ENCODE measurements at places on chromosomes 2 and 18.

DNA sequence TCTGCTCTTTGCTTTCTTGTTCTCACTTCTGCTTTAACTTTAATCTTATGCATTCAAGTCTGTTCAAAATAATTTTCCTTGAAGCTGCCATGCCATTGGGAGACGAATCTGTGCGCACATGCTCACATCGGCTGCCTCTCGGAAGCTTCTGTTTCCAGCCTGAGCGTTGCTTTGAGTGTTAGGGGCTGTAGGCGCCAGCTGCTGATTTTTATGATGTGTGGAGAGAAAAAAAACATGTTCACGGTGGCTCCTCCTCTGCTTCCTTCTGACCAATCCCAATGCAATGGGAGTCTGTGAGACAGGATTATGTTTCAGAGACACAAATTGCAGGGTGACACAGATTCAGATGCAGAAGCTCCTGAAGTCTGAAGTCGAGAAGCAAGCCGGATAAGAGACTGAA, at the start of gene MC4R:
Gene MC4R, minus strand, starts transcription at position 180 of the 400 bp plus-strand sequence. CDS start 426 bp downstream, outside the sequence.
- DNase-seq: peak; percentile 57
- H3K4me1 ChIP-seq: peaks cover 11% of the 10 kb centered on the region
- no peaks in the 10 kb centered on the region for H3K36me3 ChIP-seq
- H3K27ac ChIP-seq: peak within 1 kb of the TSS; percentile 17
- peaks cover 21% of the 10 kb centered on the region for H3K27me3 ChIP-seq

- no peak for DNase-seq
- no peak overlapping the region for H3K27ac ChIP-seq
- no peaks in the 10 kb centered on the region for H3K4me1 ChIP-seq
Observed at GRCh38 chr2:169683054-169683424, 11.2 kb downstream of the CFAP210 start.

- peaks cover 10% of the 10 kb centered on the region for H3K4me1 ChIP-seq
- no peaks in the 10 kb centered on the region for H3K27me3 ChIP-seq
- H3K4me3 ChIP-seq: no peak overlapping the region
- DNase-seq: no peak
- H3K36me3 ChIP-seq: no peaks in the 10 kb centered on the region
Observed at GRCh38 chr2:217047209-217047608, 187.3 kb upstream of the TNP1 start.

DNA sequence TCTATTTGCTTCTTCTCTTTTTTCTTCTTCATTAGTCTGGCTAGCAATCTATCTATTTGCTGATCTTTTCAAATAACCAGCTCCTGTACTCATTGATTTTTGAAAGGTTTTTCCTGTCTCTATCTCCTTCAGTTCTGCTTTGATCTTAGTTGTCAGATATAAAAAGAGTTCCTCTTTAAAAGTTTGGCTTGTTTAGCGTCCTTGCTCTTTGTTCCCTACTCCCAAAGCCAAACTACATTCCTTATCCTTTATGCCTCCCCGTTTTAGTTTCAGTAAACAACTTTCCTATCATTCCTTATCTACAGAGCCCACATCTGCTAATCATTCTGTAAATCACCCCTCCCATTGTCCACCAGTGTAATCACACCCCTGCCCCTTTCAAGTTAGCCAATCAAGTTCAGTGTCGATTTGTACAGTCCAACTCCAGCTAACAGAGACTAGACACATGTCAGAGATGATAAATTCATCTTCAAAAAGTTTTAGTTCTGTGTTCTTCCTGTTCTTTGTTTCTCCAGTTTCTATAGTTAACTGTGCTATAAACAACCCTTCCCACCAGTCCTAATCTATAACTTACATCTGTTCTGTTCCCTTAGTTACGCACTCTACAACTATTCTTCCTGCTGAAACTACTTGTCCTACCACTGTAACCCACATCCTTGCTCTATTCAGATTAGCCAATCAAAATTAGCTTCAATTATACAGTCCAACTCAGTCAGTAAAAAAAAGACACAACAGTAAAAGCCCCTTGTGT, 44.4 kb downstream of the TFPI start:
- DNase-seq: no peak
- peak overlapping the region; percentile 78 for H3K27ac ChIP-seq
- H3K27me3 ChIP-seq: no peaks in the 10 kb centered on the region
- H3K36me3 ChIP-seq: peaks cover 30% of the 10 kb centered on the region

DNA sequence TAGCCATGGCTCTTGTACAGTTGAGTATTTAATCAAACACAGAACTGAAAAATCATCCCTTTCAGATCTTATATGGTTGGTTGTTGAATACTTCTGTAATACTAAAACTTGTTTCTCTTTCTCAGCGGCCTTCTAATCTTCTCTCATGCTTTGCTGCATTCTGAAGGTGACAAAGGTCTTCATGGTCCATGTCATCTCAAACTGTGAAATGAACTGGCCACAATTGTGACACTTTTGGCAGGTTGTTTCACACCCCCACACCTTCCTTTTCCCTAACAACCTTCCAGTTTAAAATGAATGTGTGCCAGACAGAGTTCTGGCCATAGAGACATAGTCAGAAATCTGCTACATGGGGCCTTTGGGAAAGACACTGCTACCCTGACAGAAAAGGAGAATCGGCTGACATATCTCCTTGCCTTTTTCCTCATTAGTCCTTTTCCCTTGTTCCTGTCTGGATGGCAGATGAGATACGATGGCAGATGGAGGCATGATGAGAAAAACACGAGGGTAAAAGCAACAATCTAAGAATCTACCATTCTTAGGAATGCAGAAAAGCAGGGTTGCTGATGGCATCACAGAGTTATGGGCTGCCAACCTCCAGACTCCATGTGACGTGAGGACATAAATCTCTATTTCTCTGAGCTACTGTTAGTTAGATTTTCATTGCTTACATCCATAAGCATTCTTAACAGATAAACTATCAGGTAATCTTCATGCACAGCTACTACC, 106.5 kb downstream of the PIGN start:
- H3K4me3 ChIP-seq: no peak overlapping the region
- H3K4me1 ChIP-seq: peaks cover 32% of the 10 kb centered on the region
- peaks cover 6% of the 10 kb centered on the region for H3K36me3 ChIP-seq
- no peak for DNase-seq
- no peaks in the 10 kb centered on the region for H3K27me3 ChIP-seq
- H3K27ac ChIP-seq: peak overlapping the region; percentile 44

GRCh38 chr2:68784915-68785314, 50.3 kb downstream of the ARHGAP25 start:
- no peak overlapping the region for H3K4me3 ChIP-seq
- peaks cover 2% of the 10 kb centered on the region for H3K27me3 ChIP-seq
- H3K36me3 ChIP-seq: no peaks in the 10 kb centered on the region
- H3K27ac ChIP-seq: no peak overlapping the region
- H3K4me1 ChIP-seq: no peaks in the 10 kb centered on the region
- no peak for DNase-seq

- no peak overlapping the region for H3K4me3 ChIP-seq
- no peak for DNase-seq
- H3K36me3 ChIP-seq: no peaks in the 10 kb centered on the region
- no peak overlapping the region for H3K27ac ChIP-seq
- no peaks in the 10 kb centered on the region for H3K27me3 ChIP-seq
Observed at GRCh38 chr2:225764346-225764745, 364.8 kb downstream of the NYAP2 start.

GRCh38 chr2:145316496-145316895, 796.6 kb upstream of the ZEB2 start:
- H3K36me3 ChIP-seq: peaks cover 5% of the 10 kb centered on the region
- peaks cover 9% of the 10 kb centered on the region for H3K4me1 ChIP-seq
- H3K4me3 ChIP-seq: no peak overlapping the region
- no peaks in the 10 kb centered on the region for H3K27me3 ChIP-seq
- DNase-seq: no peak

GRCh38 chr2:152411154-152411553, 76.2 kb downstream of the FMNL2 start:
- H3K27ac ChIP-seq: no peak overlapping the region
- DNase-seq: no peak
- H3K27me3 ChIP-seq: no peaks in the 10 kb centered on the region
- H3K4me3 ChIP-seq: no peak overlapping the region
- H3K36me3 ChIP-seq: no peaks in the 10 kb centered on the region
- peaks cover 73% of the 10 kb centered on the region for H3K4me1 ChIP-seq

GRCh38 chr2:25341011-25341727, 556 bp downstream of the DNMT3A start:
- peaks cover 7% of the 10 kb centered on the region for H3K36me3 ChIP-seq
- H3K27ac ChIP-seq: no peak overlapping the region
- no peaks in the 10 kb centered on the region for H3K27me3 ChIP-seq

GRCh38 chr2:164831180-164831579, 10.4 kb downstream of the COBLL1 start:
- H3K27me3 ChIP-seq: no peaks in the 10 kb centered on the region
- peaks cover 45% of the 10 kb centered on the region for H3K4me1 ChIP-seq
- peak overlapping the region; percentile 4 for H3K27ac ChIP-seq
- H3K36me3 ChIP-seq: no peaks in the 10 kb centered on the region

DNA sequence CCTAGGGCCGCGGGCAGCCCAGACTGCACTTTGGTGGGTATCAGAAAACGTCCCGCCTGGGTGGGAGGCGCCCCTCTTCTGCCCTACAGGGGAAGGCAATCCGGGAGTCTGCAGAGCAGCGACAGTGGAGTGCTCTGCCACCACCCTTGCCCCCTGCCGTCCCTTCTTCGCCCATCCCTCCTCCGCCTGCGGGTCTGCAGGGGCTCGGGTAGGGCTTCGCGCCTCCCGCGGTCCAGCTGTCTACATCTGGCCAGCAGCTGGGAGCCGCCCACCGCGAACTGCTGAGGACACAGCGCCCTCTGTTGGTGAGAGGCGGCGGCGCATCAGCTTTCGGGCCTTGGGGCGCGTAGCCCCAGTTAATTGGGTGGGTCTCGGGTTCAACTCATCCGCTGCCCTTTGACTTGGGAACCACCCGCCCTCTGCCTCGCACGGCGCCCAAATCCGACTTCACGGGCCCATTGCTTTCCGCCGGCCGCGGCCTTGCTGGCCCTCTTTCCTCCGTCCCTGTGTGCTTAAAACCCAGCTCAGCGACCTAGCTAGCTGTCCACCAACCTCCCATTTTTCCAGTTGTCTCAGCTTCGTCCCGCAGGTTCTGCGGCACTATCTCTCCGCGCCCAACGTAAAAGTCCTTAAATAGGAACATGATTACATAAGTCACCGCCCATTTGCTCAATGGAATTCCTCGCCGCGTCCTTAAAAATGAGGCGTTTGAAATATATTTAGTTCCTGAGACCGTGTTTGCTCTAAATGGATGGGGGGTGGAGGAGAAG, 17.6 kb downstream of the WNT10A start:
- peaks cover 76% of the 10 kb centered on the region for H3K27me3 ChIP-seq
- H3K36me3 ChIP-seq: no peaks in the 10 kb centered on the region
- peak; percentile 90 for DNase-seq
- peak overlapping the region; percentile 48 for H3K4me3 ChIP-seq
- peaks cover 38% of the 10 kb centered on the region for H3K4me1 ChIP-seq

DNA sequence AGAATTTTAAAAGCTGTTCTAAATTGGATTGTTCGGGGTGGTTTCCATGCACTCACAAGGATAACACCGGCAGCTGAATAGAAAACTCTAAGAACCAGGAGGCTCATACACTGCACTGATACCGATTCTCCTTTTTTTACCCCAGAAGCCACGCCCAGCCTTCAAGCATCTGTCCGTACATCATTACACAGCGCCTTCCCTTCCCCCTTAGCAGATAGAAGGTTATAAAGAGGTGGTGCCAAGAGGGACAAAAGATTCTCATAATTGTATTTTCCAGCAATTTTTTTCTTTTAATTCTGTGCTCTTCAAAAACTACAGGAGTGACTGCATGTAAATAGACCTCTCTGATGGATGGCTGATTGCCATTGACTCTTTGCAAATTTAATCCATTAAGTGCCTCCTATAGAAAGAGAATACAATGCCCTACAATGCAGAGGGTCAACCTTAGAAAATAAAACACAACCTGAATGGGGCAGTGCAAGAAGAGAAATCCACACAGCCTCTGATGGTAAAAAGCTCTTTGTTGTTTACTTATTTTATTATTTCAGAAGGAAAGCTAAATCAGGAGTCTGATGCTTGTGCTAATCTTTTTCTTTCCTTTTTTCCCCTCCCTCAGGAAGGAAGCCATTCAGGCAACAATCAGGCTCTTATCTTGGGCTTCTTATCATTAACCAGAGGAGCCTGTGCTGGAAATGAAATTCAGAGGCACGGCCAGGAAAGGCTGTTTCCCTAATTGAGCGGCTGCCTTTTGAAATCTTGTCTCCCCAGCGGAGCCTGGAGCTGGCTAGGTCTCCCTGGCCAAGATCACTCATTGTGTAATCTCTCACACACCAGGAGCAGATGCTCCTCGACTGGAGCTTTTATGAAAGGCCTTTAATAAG, 198.9 kb upstream of the NABP1 start:
- peaks cover 8% of the 10 kb centered on the region for H3K36me3 ChIP-seq
- H3K27ac ChIP-seq: no peak overlapping the region
- peaks cover 14% of the 10 kb centered on the region for H3K4me1 ChIP-seq
- no peak overlapping the region for H3K4me3 ChIP-seq
- no peaks in the 10 kb centered on the region for H3K27me3 ChIP-seq

- H3K27me3 ChIP-seq: no peaks in the 10 kb centered on the region
- peak overlapping the region; percentile 85 for H3K27ac ChIP-seq
- H3K4me1 ChIP-seq: peaks cover 43% of the 10 kb centered on the region
- no peak overlapping the region for H3K4me3 ChIP-seq
- H3K36me3 ChIP-seq: peaks cover 5% of the 10 kb centered on the region
- no peak for DNase-seq
Observed at GRCh38 chr2:188664416-188664815, 309.8 kb upstream of the COL3A1 start.

DNA sequence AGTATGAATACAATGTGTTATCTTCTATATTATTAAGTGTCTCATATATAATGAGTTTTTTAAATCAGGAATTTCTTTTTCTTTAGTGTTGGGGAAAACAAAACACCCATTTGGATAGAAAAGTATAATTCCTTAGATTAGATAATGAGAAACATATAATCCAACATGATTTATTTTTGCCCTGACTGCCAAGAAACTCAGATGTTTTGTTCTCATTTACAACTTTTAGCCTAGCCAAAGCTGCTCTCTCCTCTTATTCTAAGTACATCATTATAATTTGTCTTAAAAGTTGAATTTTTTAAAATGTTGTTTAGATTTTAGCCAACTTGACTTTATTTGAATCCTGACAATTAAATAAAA, 68.6 kb downstream of the SLC40A1 start:
- no peaks in the 10 kb centered on the region for H3K27me3 ChIP-seq
- peak overlapping the region; percentile 43 for H3K27ac ChIP-seq
- no peak overlapping the region for H3K4me3 ChIP-seq
- peaks cover 23% of the 10 kb centered on the region for H3K36me3 ChIP-seq
- DNase-seq: no peak
- H3K4me1 ChIP-seq: peaks cover 17% of the 10 kb centered on the region

- DNase-seq: peak; percentile 46
- H3K4me3 ChIP-seq: no peak overlapping the region
- peaks cover 4% of the 10 kb centered on the region for H3K27me3 ChIP-seq
- no peak overlapping the region for H3K27ac ChIP-seq
Observed at GRCh38 chr2:114068438-114068837, 178.5 kb downstream of the ACTR3 start.

DNA sequence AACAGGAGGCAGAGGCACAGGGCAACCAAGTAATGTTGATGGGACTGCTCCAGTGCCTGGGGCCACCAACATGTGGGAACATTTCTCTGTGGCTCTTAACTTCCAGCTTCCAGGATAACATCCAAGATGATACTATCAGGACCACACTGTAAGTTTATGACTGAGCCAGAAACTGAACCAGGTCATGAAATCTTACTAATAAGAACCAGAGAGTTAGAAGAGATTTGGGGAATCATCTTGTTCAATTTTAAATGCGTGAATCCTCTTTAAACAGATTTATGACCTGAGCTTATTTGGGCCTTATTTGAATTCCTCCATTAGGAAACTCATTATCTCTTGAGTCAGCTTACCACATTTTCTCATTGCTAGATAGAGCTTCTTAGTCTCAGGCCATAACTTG, 45.0 kb downstream of the MAP2 start:
- no peak overlapping the region for H3K4me3 ChIP-seq
- H3K4me1 ChIP-seq: peaks cover 12% of the 10 kb centered on the region
- no peak overlapping the region for H3K27ac ChIP-seq
- no peaks in the 10 kb centered on the region for H3K36me3 ChIP-seq
- DNase-seq: no peak

All from mesothelial cell of epicardium (in vitro differentiated cells).